SJSA1 (cell line): ENCODE measurements at places on chromosomes 2 and 18. TPM values are rescaled to one million over a fixed set of nuclear protein-coding genes. Genes with fewer than 3 reads are reported as not detected.

- H3K4me3 ChIP-seq: no peak overlapping the region
- no peak overlapping the region for H3K27ac ChIP-seq
- no peaks in the 10 kb centered on the region for H3K4me1 ChIP-seq
- H3K27me3 ChIP-seq: no peaks in the 10 kb centered on the region
- H3K36me3 ChIP-seq: no peaks in the 10 kb centered on the region
Measured at GRCh38 chr2:211455216-211455841, 898.9 kb downstream of the CPS1 start.

DNA sequence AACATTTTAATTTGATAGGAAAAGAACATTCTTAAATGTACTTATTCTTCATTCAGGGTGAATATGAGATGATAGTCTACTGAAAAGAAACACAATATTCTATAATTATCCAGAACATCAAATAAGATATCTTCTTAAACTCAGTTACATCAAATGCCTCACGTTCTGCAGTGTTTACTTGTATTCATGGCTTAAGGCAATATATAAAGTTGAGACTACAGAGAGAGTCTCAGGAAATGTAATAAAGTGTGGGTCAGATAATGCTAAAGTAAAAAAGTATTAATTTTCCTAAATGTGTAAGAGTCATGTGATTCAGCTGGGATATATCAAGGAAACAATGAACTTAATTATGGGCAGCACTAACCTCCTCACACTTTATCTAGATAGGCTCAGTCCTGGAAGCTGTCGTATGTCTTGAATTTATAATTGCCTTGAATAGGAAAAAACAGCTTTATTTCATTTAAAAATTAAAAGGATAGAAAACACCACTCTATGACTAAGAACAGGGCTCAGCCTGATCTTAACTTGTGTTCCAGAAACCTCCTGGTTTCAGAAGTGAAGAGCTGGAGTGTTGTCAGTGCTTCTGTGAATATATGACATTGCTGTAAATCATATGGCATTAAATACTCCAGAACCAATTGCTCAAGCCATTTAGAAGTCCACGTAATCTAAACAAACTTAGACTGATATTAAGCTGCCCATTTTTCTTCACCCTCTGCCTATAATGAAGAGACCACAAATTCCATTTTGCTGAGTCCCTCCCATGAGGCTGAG, 240.2 kb downstream of the FSIP2 start:
- no peaks in the 10 kb centered on the region for H3K4me1 ChIP-seq
- H3K4me3 ChIP-seq: no peak overlapping the region
- no peaks in the 10 kb centered on the region for H3K36me3 ChIP-seq
- H3K27me3 ChIP-seq: no peaks in the 10 kb centered on the region
- no peak for DNase-seq

DNA sequence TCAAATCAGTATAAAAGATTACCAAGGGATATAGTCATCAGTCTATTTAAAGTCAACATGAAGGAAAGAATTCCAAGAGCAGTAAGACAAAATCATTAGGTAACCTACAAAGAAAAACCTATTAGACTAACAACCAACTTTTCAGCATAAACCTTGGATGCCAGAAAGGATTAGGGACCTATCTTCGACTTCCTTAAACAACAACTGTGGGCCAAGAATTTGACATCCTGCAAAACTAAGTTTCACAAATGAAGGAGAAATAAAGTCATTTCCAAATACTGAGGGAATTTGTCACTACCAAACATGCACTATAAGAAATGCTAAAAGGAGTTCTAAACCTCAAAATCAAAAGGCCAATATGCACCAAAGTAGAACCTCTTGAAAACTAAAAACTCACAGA, 147.9 kb upstream of the TFPI start:
- H3K4me3 ChIP-seq: no peak overlapping the region
- DNase-seq: no peak
- H3K27me3 ChIP-seq: peaks cover 5% of the 10 kb centered on the region; the same call in 1 of the 2 replicates
- no peak overlapping the region for H3K27ac ChIP-seq

DNA sequence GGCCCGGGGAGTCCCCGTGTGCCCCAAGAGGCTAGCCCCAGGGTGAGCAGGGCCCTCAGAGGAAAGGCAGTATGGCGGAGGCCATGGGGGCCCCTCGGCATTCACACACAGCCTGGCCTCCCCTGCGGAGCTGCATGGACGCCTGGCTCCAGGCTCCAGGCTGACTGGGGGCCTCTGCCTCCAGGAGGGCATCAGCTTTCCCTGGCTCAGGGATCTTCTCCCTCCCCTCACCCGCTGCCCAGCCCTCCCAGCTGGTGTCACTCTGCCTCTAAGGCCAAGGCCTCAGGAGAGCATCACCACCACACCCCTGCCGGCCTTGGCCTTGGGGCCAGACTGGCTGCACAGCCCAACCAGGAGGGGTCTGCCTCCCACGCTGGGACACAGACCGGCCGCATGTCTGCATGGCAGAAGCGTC, 16.9 kb upstream of the FAHD2A start:
- H3K4me1 ChIP-seq: no peaks in the 10 kb centered on the region
- H3K27me3 ChIP-seq: no peaks in the 10 kb centered on the region
- DNase-seq: peak; percentile 39

- peaks cover 6% of the 10 kb centered on the region; the same call in 1 of the 2 replicates for H3K27me3 ChIP-seq
- H3K4me1 ChIP-seq: no peaks in the 10 kb centered on the region
- H3K4me3 ChIP-seq: no peak overlapping the region
- H3K27ac ChIP-seq: no peak overlapping the region
Measured at GRCh38 chr18:4106407-4107033, 348.6 kb downstream of the DLGAP1 start.

GRCh38 chr18:77250501-77250925, 865 bp downstream of the GALR1 start:
- H3K4me3 ChIP-seq: no peak overlapping the region
- no peak for DNase-seq
- no peak overlapping the region for H3K27ac ChIP-seq
- peaks cover 42% of the 10 kb centered on the region for H3K27me3 ChIP-seq
- H3K4me1 ChIP-seq: peaks cover 7% of the 10 kb centered on the region; the same call in 1 of the 2 replicates

Gene IL18RAP
- not detected in 2 replicates for total RNA-seq

Gene IL1RL1
- not detected in 2 replicates for total RNA-seq

DNA sequence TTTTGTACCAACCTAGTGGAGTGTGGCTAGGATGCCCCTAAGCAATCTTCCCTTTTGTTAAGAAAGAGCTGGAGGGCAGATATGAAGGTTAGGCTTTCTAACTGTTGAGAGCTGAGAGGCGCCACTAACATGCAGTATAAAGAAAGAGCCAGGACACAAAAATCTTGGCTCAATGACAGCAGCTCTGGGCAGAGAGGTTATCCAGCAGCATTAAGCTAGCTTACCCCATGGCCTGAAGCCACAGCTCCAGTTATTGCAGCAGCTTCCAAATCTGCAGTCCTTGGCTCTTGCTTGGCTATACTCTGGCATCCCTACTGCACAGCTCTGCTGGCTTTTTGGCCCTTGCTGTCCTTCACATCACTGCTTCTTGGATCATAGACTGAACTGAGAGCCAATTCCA, 213.4 kb downstream of the GPD2 start:
- H3K4me1 ChIP-seq: no peaks in the 10 kb centered on the region
- H3K27me3 ChIP-seq: no peaks in the 10 kb centered on the region
- DNase-seq: no peak
- H3K27ac ChIP-seq: no peak overlapping the region

Gene REG1B
- not detected in 2 replicates for total RNA-seq

DNA sequence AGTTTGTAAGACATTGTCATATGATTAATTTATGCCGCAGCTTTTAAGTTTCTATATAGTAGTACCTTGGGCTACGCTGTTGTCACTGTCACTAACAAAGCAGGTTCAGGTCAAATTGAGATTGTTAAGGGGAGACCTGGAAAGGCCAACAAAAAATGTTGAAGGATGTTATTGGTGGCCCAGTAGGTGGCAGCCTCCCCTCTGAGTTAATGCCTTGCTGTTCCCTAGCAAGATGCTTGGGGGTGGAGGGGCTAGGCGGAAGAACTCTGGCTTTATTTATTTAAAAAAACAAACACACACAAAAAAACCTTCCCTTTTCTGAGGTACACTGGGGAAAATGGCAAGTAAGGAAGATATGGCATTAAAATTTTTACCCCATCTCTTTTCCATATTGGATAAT, 128.3 kb upstream of the ATP5MC3 start:
- H3K4me1 ChIP-seq: no peaks in the 10 kb centered on the region
- peaks cover 6% of the 10 kb centered on the region for H3K27me3 ChIP-seq
- no peak overlapping the region for H3K4me3 ChIP-seq

Gene SRBD1
- 15.9 and 21.9 TPM in 2 replicates for total RNA-seq

GRCh38 chr2:144366825-144367429, 153.0 kb downstream of the ZEB2 start:
- no peaks in the 10 kb centered on the region for H3K27me3 ChIP-seq
- H3K4me3 ChIP-seq: no peak overlapping the region
- H3K36me3 ChIP-seq: no peaks in the 10 kb centered on the region
- peaks cover 46% of the 10 kb centered on the region for H3K4me1 ChIP-seq
- H3K27ac ChIP-seq: no peak overlapping the region

- DNase-seq: no peak
- H3K4me1 ChIP-seq: no peaks in the 10 kb centered on the region
- no peak overlapping the region for H3K27ac ChIP-seq
- H3K4me3 ChIP-seq: no peak overlapping the region
- H3K27me3 ChIP-seq: no peaks in the 10 kb centered on the region
Measured at GRCh38 chr2:205495819-205496218, 186.5 kb upstream of the NRP2 start.

DNA sequence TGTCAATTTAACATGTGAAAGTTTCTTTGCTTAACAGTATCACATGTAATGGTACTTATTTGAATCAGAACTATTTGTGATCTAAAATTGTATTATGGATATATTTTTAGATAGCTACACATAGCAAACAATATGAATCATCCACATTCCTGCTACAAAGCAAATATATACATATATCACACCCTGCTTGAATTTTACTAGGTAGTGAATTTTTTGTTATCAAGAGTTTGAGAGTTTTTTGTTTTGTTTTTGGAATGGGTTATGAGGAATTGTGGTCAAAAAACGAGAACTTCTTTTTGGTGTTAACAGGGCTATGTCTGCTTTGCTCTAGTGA, 635.7 kb downstream of the NRXN1 start:
- H3K27me3 ChIP-seq: no peaks in the 10 kb centered on the region
- no peaks in the 10 kb centered on the region for H3K36me3 ChIP-seq
- no peak overlapping the region for H3K27ac ChIP-seq
- no peak overlapping the region for H3K4me3 ChIP-seq
- DNase-seq: no peak
- no peaks in the 10 kb centered on the region for H3K4me1 ChIP-seq

Gene NETO1
- not detected in 2 replicates for total RNA-seq

DNA sequence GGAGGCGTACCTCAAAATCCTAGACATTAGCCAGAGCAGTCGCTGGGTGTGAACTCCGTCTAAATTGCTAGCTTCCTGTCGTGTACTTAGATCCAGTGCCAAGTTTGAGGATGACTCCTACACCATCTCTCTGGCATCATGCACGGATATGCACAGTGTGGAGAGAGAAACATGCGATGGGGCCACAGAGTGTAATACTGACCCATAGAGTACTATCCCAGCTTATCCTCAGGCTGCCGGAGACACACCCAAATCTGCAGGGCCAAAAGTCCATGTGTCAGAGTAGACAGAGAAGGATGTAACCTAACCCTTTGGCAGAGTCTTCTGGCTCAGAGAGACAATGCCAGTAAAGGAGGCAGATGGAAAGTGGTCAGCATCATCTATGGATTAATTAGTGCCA, 84.2 kb downstream of the ARL4C start:
- no peak overlapping the region for H3K4me3 ChIP-seq
- no peak overlapping the region for H3K27ac ChIP-seq
- H3K27me3 ChIP-seq: no peaks in the 10 kb centered on the region

- no peaks in the 10 kb centered on the region for H3K36me3 ChIP-seq
- H3K4me3 ChIP-seq: no peak overlapping the region
- H3K27me3 ChIP-seq: no peaks in the 10 kb centered on the region
- no peak overlapping the region for H3K27ac ChIP-seq
- DNase-seq: peak; percentile 15
Measured at GRCh38 chr2:236939271-236939670, 146.4 kb upstream of the COPS8 start.

DNA sequence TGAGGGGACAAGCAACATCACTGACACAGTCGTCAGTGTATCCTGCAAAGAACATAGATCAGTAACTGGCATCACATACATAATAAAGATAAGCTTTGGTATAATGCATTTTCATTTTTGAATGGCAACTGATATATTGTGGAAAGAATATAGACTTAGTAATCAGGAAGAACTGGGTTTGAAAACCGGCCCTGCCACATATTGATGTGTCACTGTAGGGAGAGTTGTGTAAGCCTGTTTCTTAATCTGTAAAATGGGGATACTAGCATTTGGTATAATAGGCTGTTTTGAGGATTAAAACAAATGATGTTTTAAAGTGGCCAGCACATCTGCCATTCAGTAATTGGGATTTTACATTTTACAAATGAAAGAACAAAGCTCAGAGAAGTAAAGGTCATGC, 277.8 kb upstream of the CNTNAP5 start:
- H3K4me3 ChIP-seq: no peak overlapping the region
- no peaks in the 10 kb centered on the region for H3K27me3 ChIP-seq
- no peaks in the 10 kb centered on the region for H3K36me3 ChIP-seq
- no peak for DNase-seq
- no peaks in the 10 kb centered on the region for H3K4me1 ChIP-seq
- H3K27ac ChIP-seq: no peak overlapping the region

Gene ABCB11
- not detected in 2 replicates for total RNA-seq

Gene TTC39C
- 6.4 and 14.7 TPM in 2 replicates for total RNA-seq

Gene PLA2R1
- 1.9 and 2.3 TPM in 2 replicates for total RNA-seq

Gene SOCS6
- total RNA-seq: 23.8 and 25.1 TPM in 2 replicates

Gene FBXO15
- total RNA-seq: 0.63 TPM in 1 of 2 replicates, not detected in the other

Gene CACNB4
- total RNA-seq: not detected in 2 replicates

Gene NOSTRIN
- not detected in 2 replicates for total RNA-seq

GRCh38 chr2:20674974-20675679, 8.2 kb downstream of the GDF7 start:
- no peaks in the 10 kb centered on the region for H3K4me1 ChIP-seq
- H3K27ac ChIP-seq: no peak overlapping the region
- DNase-seq: no peak
- no peak overlapping the region for H3K4me3 ChIP-seq
- peaks cover 4% of the 10 kb centered on the region; the same call in 1 of the 2 replicates for H3K27me3 ChIP-seq

- H3K4me1 ChIP-seq: peaks cover 29% of the 10 kb centered on the region
- no peak overlapping the region for H3K4me3 ChIP-seq
- H3K27ac ChIP-seq: no peak overlapping the region
- no peaks in the 10 kb centered on the region; the same call in 1 of the 2 replicates for H3K36me3 ChIP-seq
- no peak for DNase-seq
Measured at GRCh38 chr2:227513113-227513512, 41.2 kb downstream of the AGFG1 start.

GRCh38 chr2:46076251-46076650, 221.0 kb upstream of the EPAS1 start:
- H3K36me3 ChIP-seq: peaks cover 22% of the 10 kb centered on the region
- no peaks in the 10 kb centered on the region for H3K27me3 ChIP-seq
- H3K27ac ChIP-seq: peak overlapping the region; percentile 73
- H3K4me1 ChIP-seq: peaks cover 73% of the 10 kb centered on the region
- no peak for DNase-seq
- peak overlapping the region; percentile 7; the same call in 1 of the 2 replicates for H3K4me3 ChIP-seq

Gene HRH4
- not detected in 2 replicates for total RNA-seq
